ENCODE measurements at places on chromosomes 5 and 9.

- no peak for DNase-seq
Observed at GRCh38 chr9:11338130-11338529, 725.3 kb upstream of the PTPRD start.

- DNase-seq, result no peak
Observed at GRCh38 chr5:40235471-40236400, 444.0 kb upstream of the PTGER4 start.

GRCh38 chr5:179281694-179282093, 63.6 kb downstream of the ADAMTS2 start:
- no peak for DNase-seq

- no peak for DNase-seq
Observed at GRCh38 chr5:168612123-168612522, 33.0 kb upstream of the PANK3 start.

DNA sequence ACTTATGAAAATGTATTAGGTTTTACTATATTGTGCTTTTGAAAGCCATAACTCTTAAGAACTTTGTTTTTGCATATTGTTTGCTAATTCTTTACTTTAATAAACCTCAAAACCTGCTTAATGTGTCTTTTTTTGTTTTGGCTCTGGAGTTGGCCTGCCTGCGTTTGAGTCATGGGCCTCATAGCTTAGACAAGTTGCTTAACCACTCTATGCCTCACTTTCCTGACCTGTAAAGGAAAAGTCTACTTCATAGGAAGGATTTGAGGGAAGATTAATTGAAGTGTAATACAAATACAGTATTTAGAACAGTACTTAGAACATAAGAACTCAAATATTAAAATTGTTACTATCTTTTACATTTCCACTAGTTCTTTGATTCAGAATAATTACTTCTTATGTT, 10.3 kb downstream of the SMIM32 start:
- peak; percentile 32 for DNase-seq

DNA sequence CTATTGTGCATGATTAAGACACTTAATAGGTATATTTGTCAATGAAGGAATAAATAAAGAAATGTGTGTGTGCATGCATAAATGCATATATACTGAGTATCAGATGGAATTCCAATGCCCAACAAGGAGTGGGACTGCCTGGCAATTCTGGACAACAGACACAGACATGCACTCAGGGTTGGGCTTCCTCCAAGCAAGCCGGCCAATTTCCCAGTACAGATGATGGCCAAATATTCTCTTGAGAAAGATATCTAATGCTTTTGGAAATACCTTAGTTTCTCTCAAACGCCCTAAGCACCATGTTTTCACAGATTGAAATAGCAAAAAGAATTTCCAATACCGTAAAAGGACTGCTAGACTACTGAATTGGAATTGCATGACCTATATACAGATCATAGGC, 11.1 kb downstream of the FTMT start:
- DNase-seq, result no peak
